ENCODE measurements at places on chromosomes 1 and 21.

DNA sequence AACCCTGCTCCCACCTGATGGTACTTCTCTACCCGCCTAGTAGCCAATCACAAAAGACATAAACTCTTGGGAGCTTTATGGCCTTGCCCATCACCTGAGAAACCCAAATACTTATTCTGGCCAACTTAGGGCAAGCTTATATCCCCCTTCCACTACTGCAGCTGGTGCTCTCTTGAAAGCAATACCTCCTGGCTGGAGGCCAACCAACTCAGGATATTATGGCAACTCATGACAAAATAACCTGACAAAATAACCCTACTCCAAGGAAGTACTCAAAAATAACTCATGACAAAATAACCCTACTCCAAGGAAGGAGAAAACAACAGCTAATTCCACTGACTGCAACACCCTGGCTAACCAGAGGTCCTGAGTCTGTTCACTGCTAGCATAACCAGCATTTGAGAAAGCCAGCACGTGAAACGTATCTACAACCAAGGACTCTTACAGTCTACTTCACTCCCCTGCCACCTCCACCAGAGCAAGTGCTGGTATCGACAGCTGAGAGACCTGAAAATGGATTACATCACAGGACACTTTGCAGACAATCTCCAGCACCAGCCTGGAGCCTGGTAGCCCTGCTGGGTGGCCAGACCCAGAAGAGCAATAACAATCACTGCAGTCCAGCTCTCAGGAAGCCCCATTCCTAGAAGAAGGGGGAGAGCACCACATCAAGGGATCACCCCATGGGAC, 179.9 kb downstream of the COL24A1 start:
- no peak for DNase-seq

GRCh38 chr1:53545663-53546408, 86.6 kb downstream of the DMRTB1 start:
- DNase-seq: peak; percentile 50

DNA sequence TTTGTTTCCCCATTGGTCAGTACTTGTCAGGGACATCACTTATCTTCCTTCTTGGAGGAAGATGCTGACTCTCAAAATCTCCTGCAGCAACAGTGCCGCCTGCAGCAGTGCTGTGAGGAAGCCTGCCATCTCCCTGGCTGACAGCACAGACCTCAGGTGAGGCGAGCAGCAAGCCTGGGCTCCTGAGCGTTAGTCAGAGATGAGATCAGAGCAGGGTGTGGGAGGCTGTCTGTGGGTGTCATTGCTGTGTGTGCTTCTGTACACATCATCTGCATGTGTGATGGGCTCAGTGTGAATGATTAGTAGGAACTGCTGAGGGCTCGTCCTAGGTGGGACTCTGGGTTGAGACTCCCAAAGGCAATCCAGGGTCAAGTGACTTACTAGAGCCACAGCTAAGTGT, 6.1 kb downstream of the STRIP1 start:
- no peak for DNase-seq

DNA sequence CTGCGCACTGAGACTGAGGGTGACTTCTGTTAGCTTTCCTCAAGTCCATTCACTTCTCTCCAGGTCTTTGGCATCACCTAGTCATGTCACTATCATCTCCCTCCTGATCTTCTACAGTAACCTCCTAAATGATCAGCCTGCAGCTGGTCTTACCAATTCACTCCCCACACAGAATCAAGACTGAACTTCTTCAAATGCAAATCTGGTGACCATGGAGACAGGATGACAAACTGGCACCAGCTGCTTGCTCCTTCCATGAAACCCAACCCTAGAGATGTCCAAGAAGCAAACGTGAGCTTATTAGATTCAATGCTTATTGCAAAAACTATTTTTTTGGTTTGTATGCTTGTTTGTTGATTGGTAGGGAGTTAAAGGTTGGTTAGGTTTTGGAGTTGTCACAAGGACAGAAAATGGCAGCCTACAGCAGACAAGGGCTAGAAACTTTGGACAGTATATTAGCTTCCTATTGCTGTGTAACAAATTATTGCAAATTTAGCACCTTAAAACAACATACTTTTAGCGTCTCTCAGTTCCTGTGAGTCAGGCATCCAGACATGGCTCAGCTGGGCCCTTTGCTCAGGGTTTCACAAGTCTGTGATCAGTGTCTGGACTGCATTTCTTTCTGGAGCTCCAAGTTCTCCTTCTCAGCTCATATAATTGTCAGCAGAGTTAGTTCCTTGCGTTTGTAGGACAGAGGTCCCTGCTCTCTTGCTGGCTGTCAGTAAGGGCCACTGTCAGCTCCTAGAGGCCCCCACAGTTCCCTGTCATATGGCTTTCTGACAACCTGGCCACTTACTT, 53.3 kb upstream of the GJA8 start:
- no peak for DNase-seq

DNA sequence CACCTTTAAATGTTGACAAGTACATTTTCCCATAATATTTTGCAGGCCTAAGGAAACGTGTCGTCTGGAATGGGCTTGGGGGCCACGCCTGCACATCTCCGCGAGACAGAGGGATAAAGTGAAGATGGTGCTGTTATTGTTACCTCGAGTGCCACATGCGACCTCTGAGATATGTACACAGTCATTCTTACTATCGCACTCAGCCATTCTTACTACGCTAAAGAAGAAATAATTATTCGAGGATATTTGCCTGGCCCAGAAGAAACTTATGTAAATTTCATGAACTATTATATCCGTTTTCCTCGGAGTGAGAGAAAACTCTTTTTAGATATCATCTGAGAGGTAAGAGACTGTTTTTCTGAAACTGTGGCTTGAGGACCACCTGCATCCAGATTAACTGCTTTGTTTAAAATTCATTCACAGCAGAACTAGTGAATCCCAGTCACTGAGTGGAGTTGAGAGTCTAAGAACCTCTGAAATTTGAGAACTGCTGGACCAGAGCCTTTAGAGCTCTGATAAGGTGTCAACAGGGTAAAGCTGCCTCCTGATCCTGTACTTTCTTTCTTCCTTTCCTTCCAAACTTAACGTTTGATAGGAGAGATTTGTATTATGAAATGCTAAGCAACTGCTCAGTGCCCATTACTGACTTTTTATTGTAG, 811 bp downstream of the EXO1 start:
- no peak for DNase-seq

DNA sequence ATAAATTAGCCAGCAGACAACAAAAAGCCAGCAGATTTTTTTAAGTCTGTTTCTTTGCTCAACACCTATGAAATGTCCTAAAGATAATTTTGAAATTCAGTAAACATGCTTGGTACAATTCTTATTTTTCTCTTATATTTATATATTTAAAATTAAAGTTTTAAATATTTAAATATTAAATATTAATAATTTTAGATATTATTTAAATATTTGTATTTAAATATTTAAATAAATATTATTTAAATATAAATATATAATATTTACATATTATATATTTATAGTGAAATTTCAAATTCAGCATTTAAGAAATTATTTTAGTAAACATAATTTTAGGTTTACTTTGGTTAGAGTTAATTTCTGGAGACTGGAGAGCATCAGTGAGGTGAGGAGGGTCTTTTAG, 1554.2 kb downstream of the NCAM2 start:
- no peak for DNase-seq

DNA sequence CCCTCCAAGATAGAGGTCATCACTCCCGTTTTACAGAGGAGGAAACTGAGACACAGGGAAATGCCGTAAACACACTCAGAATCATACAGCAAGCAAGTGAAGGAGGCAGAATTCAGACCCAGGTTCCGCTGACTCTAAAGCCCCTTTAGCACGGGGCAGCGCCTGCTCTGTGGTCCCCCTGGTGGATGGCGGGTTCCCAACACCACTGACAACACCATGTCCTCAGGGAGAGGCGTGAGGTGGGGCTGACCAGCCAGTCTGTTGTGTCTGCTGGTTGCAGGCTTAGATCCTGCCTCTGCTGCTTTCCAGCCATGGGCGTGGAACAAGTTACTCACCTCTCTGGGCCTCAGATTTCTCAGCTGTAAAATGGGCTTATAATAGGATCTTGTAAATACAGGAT, 617.3 kb downstream of the MATN1 start:
- no peak for DNase-seq

DNA sequence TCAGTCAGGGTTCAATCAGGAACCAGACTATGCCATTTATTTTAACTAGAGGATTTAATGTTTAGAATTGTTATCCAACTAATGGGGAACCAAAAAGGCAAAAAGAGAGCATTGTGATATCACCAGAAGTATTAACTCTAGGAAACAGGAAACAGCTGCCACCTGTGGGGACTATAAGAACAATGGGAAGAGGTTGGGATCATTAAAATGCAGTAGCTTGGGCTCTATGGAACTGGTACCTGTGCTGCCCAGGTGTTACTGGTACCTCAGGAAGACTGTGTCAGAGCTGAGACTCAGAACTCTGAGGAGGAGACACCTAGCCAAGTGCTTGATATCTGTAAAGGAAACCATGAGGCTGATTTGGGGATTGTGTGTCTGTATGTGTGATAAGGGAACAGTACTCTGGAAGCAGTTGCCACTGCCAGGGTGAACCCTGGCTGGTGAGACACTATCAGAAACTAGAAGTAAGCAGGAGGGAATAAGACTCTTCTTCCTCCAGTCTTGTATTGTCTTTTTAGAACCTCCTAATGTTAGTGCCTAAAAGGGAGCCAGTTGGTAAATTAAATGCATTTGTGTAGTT, 49.4 kb downstream of the MAN1A2 start:
- no peak for DNase-seq

GRCh38 chr1:35603468-35603867, 30.4 kb downstream of the TFAP2E start:
- DNase-seq: no peak

GRCh38 chr1:64757213-64757612, 12.3 kb downstream of the RAVER2 start:
- DNase-seq: no peak

DNA sequence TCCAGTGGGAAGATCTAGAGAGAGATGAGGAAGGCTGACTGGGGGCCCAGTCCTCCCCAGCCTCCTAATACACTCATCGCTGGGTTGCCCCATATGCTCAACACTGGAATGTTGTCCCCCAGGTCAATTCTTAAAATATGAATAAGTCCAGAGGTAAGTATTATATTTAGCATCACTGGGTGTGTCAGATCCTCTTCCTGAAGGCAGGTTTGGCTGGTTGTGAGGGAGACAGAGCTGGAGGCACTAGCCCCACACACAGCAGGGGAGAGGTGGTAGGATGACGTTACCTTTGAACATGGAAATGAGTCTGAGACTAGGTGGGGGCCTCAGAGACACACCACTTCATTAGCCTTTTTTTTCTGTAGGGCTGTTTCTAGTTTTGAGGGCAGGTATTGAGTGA, 42.6 kb downstream of the SLC44A3 start:
- DNase-seq: no peak

DNA sequence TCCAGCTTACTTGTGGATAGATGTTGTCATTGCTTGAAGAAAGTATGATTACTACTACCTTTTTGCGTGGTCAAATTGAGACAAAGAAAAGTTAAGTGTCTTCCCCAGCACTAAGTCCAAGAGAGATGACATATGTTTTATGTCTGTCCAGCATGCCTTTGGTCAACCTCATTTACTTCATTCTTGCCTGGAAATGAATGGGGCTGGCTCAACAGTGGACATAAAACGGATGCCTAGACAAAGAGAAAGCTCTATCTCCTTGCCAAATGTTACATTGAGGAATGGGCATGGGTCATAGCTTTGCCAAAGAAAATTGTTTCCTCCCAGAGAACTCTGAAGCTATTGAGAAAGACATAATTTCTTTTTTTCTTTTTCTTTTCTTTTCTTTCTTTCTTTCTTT, 82.4 kb upstream of the PLPPR4 start:
- DNase-seq: no peak

Measured in suprapubic skin (tissue), 4 donors.